ENCODE measurements at places on chromosomes 6 and 20.

DNA sequence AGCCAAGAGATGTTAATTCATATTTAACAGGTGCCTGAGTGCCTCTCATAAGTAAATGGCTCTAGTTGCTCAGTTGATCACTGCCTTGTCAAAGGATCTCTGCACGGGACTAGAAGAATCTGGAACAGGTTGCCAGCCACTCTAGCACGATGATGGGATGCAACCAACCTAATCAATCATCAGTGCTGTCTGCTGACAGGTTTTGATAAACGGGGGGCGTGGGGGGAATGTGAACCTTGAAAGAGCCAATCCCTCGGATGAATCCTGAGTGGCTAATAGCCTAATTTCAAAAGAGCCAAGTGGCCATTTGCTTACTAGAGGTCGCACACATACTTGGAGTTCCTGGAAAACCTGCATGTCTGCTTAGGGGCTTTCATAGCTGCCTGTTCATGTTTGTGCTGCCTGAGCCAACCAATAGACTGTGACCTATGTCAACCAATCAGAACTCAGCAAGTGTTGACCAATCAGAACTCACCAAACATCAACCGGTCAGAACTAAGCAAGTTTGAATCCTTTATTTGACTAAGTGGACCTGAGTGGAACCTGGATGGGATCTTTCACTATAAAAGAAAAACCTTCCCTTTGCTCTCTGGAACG, 43.5 kb upstream of the ECI2 start:
- no peak for DNase-seq

GRCh38 chr6:42140032-42140431, 2.4 kb downstream of the C6orf132 start:
- no peak for DNase-seq

GRCh38 chr20:50624351-50625016, 66.9 kb downstream of the RIPOR3 start:
- no peak for DNase-seq

GRCh38 chr20:64056889-64057627, 5.9 kb upstream of the TCEA2 start:
- DNase-seq = no peak

- DNase-seq = peak; percentile 62
Measured at GRCh38 chr6:56370561-56371211, 123.3 kb upstream of the COL21A1 start.

DNA sequence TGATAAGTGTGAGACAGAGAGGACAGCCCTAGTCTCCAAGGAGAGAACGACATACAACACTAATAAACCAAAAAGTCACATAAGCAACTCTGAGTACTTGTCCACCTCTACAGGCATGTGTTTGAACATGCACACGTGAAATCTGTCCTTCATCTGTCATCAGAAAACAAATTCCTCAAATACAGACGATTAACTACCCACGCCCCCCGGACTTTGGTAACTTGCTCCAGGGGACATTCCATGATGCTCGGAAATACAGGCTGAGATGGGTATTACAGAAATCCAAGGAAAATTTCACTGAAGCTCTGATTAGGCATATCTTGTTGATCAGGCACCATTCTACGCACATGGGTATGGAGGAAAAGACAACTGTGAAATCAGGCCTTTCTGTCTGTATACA, 57.8 kb downstream of the LYRM4 start:
- DNase-seq = no peak

- DNase-seq = no peak
Measured at GRCh38 chr20:50799176-50799889, 4.5 kb downstream of the BCAS4 start.

GRCh38 chr6:53591873-53592272, 47.0 kb upstream of the GCLC start:
- DNase-seq = no peak

DNA sequence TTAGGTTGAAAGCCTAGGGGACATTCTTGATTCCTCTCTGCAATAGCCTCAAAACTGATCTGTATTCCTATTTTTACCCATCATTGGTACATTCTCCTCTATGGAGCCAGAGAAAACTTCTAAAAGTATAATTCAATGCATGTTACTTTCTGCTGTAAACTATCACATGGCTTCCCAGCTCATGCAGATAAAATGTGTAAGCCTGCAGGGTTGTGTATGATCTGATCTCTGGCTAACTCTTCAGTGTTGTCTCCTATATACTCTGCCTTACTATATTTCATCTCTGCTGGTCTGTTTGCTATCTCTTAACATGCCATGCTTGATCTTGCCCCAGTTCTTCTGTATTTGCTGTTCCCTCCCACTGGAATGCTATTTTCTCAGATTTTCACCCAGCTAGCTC, 323.3 kb upstream of the RSPO3 start:
- DNase-seq = no peak

- DNase-seq = no peak
Measured at GRCh38 chr6:31825553-31825952, 2.0 kb upstream of the HSPA1B start.

DNA sequence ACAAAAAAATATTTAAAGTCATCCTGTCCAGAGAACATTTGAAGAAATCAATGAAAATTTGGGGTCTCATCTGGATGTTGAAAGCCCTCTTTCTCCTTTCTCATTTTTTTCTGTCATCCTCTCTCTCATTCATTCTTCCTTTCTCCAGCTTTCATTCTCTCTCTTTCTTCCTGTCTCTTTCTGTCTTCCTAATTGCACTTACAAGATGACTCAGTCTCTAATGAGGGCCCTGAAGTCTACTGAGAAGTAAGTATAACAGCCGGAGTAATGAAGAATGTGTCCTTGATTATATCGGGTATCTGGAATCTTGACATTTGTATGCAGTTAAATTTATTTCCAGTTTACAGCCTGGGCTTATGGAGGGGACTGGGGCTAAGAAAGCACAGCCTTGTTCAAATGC, 232.2 kb upstream of the SULF2 start:
- DNase-seq = no peak

Measured in NCI-H446 treated with DMSO at 0.1 percent for 48 hours (cell line).